ENCODE measurements at places on chromosomes 7 and 10.

- peak; percentile 74 for DNase-seq
Measured at GRCh38 chr10:124647421-124648130, 96.6 kb downstream of the FAM53B start.

GRCh38 chr10:126503392-126504062, 115.2 kb upstream of the ADAM12 start:
- DNase-seq, result no peak

DNA sequence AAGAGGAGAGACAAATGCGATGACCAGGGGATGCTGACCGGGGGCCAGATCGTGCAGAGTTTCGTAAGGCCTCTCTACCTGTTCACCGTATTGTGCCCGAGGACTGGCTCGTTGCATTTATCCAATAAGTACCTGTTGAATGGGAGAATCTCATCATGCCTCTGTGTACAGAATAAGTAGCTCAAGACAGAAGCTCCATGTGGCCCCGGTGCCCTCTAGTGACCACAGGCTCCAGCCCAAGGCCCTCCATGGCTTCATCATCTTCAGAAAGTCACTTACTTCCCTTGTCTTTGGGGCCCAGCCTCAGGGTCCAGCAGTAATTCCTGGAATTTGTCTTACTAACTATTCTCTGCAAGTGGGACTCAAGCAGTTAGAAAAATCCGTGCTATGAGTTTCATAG, 151.0 kb downstream of the CHN2 start:
- DNase-seq, result no peak

GRCh38 chr7:151864081-151864480, 12.8 kb downstream of the PRKAG2 start:
- DNase-seq, result no peak

DNA sequence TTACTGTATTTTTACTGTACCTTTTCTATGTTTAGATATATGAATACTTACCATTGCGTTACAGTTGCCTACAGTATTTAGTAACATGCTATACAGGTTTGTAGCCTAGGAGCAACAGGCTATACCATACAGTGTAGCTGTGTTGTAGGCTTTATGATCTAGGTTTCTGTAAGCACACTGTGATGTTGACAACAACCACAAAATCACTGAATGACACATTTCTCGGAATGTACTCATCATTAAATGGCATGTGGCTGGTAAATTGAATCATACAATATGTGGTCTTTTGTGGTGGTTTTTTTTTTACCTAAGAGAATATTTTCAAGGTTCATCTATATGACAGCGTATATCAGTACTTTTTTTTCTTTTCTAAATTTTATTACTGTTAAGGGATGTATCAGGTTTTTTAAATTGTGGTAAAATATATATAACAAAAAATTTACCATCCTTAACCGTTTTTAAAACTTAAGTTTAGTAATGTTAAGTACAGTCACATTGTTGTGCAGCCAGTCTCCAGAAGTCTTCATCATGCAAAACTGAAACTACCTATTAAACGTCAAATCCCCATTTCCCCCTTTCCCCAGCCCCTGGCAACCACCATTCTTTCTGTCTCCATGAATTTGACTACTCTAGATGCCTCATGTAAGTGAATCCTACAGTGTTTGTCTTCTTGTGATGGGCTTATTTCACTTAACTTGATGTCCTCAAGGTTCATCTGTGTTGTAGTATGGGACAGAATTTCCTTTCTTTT, 21.5 kb downstream of the BTAF1 start:
- peak; percentile 71 for DNase-seq

Data from HT1080 (cell line).